NCI-H1436 treated with DMSO at 0.1 percent for 48 hours (cell line): ENCODE measurements at places on chromosomes 1 and 21.

GRCh38 chr1:76950306-76950705 lies 83.0 kb downstream of the ST6GALNAC5 start:
- no peak for DNase-seq

DNA sequence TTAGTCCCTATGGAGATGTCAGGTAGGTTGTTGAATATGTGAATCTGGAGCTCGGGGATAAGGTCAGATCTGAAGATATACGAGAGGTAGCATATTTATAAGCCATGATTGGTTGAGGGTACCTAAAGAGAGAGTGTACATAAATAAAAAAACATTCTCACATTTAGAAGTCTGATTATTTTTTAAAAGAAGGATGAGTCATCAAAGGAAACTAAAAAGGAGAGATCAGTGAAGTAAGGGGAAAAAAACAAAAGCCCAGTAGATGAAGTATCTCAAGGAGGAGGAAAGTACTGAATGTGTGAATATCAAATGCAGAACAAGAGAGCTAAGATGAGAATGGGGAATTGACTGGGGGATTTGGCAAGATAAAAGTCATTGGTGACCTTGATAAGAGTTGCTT lies 15.7 kb upstream of the ANGPTL1 start:
- no peak for DNase-seq

DNA sequence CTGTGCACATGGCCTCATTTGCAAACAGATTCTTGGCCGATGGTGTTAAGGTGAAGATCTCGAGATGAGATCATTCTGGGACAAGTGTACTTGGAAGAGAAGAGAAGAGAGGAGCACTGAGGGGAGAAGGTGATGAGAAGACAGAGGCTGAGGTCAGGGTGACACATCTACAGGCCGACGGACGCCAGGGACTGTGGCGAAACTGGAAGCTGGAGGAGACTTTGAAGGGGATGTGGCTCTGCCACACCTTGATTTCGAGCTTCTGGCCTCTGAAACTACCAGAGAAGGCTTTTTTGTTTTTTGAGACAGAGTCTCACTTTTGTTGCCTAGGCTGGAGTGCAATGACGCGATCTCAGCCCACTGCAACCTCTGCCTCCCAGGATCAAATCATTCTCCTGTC lies 137.5 kb upstream of the TMEM51 start:
- DNase-seq: no peak

DNA sequence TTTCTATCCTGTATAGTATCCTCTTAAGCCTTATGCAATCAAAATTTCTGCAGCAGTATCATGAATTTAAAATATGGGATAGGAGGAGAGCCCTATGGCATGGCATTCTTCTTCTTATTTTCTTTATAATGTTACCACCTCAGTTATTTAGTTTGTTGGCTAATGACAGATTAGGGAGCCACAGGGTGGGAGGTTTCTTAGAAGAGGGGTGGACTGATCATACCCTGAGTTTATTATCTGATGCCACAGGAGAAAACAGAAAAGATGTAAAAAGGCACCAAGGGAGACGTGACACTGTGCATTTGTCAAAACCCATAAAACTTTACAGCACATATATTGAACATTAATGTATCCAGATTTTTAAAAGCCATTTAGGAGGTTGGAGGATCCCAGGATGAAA lies 66.9 kb downstream of the LRRC8D start:
- no peak for DNase-seq

DNA sequence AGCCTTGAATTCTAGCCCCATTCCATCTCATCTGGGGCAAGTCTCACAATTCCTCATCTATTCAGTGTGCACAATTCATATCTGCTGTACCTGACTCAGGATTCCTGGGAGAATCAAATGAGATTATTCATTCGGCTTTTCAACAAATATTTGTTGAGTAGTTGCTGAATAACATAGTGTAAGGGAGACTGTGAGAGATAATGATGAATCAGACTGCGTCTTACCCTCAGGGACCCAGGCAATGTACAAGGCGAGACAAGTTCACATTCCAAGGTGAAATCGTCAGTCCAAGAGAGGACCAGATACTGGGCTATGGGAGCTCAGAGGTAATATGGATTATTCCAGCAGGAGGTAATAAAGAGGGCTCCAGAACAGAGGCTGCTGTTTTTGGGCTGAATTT lies 67.8 kb upstream of the SMYD2 start:
- DNase-seq: no peak

- no peak for DNase-seq
Observed at GRCh38 chr1:66337249-66337648, 196.7 kb upstream of the SGIP1 start.

GRCh38 chr1:167634435-167634834 lies 4.4 kb downstream of the RCSD1 start:
- DNase-seq: no peak

DNA sequence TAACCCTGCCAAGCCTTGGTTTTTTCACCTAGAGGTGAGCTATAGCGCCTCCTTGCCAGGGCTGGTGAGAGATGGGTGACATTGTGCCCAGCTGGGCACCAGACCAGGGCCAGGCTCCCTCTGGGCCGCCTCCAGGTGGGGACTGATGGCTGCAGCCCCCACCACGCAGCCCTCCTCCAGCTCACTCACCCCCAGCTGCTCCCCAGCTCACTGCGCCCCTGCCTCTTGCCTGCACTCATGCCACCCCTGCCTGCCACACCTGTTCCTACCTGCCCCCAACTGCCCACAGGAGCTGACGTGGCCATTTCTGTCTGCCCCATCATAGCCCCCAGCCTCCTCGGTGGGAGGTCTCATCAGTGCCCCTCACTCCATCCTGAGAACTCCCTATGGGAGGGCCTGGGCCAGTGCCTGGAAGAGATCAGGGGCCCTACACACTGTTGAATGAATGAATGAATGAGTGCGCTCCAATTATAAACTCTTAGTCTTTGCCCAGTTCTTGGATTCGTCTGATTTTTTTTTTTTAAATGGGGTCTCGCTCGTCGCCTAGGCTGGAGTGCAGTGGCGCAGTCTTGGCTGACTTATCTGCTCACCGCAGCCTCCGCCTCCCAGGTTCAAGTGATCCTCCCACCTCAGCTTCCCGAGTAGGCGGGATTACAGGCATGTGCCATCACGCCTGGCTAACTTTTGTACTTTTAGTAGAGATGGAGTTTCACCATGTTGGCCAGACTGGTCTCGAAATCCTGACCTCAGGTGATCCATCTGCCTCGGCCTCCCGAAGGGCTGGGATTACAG lies 26.4 kb upstream of the VPS13D start:
- DNase-seq: no peak

DNA sequence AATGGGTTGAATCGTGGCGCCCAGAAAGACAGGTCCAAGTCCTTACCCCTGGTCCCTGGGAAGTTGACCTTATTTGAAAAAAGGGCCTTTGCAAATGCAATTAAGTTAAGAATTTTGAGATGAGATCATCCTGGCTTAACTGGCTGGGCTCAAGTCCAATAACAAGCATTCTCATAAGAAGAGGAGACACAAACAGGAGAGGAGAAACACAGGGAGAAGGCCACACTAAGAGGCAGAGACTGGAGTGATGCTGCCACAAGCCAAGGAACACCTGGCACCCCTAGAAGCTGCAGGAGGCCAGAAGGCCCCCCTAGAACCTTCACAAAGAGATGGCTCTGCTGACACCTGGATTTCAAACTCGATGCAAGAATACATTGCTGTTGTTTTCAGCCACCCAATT lies 44.6 kb downstream of the PDPN start:
- DNase-seq: no peak

DNA sequence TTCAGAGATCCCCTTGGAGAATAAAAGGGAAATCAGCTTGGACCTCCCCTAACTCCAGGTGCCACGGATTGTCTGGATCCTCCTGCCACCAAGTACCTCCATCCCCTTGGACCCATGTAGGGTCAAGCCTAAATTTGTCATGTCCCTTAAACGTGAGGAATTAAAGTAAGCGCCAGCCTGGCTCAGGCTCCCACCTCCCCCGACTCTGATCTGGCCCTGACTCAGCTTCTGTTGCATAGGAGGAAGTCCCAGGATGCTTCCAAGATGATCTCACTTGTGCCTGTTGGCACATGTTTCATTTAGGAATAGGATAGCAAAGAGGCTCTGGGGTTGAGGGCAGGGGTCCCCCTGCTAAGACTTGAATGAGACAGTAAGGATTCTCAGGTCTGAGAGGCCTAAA lies 231.9 kb upstream of the JUN start:
- no peak for DNase-seq

DNA sequence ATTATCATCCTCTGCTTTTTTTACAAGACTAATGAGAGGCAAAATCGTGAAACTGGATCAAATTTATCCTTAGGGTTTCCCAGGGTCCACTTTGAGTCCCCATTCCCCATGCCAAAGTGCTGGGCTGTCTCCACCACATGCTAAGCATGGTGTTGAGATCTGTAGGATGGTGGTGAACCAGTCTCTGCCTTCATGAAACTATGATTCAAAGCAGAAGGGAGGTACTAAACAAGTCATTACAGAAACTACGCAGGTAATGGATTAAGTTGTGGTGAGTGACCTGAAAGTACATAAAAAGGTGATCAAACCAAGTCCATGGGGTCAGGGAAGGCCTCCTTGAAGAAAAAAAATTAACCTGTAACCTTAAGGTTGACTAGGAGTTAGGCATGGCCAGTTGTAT lies 265.2 kb downstream of the ATG4C start:
- DNase-seq: no peak

GRCh38 chr1:91689641-91690481 lies 189.2 kb downstream of the CDC7 start:
- no peak for DNase-seq

- DNase-seq: no peak
Observed at GRCh38 chr1:170670802-170671628, 7.1 kb downstream of the PRRX1 start.
